SIG-M5 (cell line): ENCODE measurements at places on chromosomes 12 and 14.

- DNase-seq, result no peak
These were observed 55.7 kb downstream of the SSH1 start for GRCh38 chr12:108801736-108802100.

- DNase-seq, result no peak
These were observed 17.1 kb downstream of the TMBIM4 start for GRCh38 chr12:66152732-66153131.

DNA sequence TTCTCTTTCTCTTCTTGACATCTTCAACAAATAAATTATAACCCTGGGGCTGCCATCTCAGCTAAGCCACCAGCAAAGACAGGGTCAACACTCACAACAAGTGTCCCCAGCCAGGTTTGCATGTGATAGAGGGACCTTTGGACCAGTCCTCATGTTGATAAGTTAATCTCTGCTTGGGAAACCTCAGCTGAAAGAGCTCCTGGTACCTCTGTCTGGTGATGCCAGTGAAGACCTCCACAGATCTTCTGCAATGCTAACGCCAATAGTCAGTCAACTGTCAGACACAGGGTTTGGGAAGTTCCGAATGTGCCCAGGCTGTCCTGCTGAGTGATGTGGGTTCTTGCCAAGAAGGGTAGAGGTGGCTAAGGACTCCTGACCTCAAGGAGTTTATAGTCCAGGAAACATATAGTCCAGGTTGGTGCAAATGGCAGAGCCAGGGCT lies 179.8 kb upstream of the GZMB start:
- no peak for DNase-seq

DNA sequence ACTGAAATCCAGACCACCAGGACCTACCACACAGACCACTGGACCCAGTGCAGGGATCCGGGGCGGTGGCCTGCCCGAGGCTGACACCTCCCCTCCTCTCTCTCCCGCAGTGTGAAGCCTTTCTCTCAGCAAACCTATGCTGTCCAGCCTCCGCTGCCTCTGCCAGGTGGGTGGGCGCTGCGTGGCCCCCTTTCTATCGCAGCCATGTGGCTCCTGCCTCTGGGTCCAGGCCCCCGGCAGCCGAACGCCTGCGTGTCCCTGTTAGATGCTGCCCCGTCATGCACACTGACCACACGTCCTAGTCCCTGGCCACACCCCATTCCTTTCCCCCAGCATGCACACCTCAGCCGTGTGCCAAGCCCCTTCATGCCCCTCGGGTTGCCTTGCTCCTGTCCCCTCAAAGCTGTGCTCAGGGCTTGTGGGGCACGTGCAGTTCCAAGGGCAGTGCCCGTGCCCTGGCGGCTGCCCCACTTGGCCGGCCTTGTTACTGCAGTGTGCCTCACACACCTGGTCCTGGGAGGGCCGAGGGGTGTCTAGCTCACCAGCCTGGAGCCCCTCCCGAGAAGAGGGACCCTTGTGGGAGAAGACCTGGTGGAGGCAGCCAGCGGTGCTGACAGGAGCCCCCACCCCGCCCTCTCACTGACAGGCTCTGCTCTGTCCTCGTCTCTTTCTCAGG lies 58.0 kb upstream of the TSPAN9 start:
- no peak for DNase-seq

DNA sequence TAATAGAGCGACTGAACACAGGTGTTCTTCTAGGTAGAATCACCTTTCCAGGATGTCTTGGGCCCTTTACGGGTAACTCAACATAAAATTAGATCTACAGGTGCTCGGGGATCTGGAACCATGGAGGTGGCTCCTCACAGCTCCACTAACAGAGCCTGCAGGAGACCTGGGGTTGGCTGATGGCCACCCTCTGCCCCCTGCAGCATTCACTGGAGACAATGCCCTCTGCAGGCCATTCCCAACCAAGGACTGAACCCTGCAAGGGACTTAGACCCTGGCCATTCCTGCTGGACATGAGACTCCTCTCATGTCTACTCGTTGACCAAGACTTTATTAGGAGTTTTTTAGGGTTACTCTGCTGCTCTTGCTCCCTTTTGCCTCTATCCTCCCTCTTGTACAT lies 58.5 kb upstream of the PPP4R3A start:
- DNase-seq, result no peak

- DNase-seq, result no peak
These were observed 69.6 kb downstream of the ITPK1 start for GRCh38 chr14:93045965-93046704.

DNA sequence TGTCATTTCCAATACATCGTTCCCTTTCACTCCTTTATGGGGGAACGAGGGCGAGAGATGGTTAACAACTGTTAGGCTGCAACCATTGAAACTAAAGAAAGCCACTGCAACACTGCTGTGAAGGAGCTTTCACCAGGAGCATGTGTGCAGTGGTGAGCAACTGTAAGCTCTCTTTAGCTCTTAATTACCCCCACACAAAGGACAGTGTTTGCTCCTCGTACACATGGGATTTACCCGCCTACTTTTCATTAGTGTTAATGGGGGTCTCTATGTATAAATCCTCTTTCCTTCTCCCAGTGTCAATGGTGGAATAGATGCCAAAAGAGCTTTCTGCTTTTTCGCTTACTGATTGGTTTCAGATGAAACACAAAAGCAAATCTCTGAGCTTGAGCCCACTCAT lies 343.1 kb downstream of the FLRT2 start:
- DNase-seq, result no peak

DNA sequence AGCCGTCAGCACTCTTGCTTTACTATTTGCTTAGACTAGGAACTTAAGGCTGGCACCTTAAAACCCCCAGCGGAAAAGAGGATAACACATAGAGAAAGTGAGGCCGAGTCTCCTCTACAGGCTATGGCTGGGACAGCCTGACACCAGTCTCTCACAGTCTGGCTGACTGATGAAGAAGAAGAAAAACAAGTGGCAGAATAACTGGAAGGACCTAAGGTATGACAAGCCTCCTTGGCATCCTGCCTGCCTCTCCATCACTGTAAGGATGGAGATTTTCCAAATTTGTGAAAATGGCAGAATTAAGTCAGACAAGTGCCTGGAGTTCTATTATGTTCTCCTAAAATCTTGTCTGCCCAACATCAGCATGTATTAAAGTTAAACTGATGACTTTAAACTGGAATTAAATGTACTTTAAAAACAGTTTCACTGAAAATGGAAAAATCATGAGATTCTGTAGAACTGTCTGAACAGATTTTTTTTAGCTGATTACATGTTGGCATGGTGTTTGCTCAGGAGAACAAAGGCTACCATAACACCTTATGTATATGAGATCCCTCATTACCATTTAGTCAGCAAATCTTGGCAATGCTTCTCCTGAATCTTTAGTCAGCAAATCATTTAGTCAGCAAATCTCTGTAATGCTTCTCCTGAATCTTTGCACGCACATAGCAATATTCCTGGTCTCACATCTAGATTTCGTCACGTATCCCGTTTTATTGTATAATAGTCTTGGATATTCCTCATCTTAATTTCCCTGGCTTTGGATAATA lies 140.3 kb upstream of the AEBP2 start:
- no peak for DNase-seq

DNA sequence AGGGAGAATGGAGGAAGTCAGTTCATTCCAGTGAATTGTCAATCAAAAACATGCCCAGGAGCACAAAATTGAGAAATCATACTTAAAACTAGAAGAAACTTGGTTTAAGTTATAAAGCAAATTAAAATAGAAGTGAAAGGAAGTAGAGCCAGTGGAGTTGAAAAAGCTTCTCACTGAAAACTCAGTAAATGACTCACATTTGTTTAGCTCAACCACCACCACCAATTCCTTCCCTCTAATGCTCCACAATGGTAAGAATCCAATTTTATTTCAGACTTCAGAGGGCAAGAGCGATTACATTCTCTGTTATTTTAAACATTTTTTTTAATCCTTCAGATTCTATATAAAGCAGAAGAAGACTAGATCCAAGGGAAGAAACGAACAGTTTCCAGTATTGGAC lies 19.4 kb downstream of the UTP20 start:
- DNase-seq, result no peak

- DNase-seq, result no peak
These were observed 35.0 kb downstream of the ITPR2 start for GRCh38 chr12:26798023-26798422.

DNA sequence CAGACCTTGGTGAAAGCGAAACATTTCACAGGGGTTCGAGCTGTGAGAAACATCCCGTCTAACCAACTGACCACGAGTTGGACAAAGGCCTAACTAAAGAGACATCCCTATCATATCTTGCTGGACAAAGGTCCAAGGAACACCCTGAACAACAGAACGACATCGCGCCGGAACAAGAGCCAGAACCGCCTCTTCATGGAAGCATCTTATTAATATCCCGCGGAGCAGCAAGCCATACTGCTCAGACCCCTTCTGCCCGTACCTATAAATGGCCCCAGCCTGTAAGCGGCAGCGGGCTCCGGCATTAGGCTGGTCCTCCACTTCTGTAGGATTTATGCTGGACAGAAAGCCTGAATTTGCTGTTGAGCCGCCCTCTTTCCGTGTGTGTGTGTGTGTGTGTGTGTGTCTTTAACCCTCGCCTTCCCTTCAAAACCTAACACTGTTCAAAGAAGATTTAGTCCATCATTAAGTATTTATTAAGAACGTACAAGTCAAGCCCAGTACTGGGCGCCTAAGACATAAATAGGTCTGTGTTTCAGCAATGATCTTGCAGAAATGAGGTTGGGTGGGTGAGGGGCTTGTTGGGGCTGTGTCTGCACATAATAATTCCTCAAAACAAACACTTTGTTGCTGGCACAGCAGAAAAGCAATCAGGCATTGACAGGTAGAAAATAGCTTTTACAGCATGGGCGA lies 1.9 kb downstream of the SLC6A15 start:
- no peak for DNase-seq

GRCh38 chr12:116703214-116703795 lies 34.6 kb downstream of the SPRING1 start:
- no peak for DNase-seq

- DNase-seq, result no peak
These were observed 11.6 kb upstream of the CDH24 start for GRCh38 chr14:23068789-23069412.

DNA sequence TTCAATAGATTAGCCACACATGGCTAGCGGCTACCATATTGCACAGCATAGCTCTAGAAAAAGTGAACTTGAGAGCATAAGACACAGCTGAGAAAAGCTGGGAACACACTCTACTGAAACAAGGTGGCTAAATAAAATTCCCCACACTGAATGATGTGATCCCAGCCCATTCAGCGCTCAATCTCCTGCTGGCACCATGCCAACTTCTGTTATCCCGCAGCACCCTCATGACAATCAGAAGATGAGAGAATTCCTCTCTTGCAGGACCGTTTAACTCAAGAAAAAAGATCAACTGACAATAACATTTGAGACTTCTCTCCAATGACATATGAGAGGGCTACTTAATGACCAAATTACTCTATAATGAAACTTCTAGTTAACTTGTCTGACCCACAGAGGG lies 115.4 kb downstream of the ADAMTS20 start:
- no peak for DNase-seq

GRCh38 chr14:90979515-90979914 lies 80.9 kb downstream of the RPS6KA5 start:
- DNase-seq, result no peak

DNA sequence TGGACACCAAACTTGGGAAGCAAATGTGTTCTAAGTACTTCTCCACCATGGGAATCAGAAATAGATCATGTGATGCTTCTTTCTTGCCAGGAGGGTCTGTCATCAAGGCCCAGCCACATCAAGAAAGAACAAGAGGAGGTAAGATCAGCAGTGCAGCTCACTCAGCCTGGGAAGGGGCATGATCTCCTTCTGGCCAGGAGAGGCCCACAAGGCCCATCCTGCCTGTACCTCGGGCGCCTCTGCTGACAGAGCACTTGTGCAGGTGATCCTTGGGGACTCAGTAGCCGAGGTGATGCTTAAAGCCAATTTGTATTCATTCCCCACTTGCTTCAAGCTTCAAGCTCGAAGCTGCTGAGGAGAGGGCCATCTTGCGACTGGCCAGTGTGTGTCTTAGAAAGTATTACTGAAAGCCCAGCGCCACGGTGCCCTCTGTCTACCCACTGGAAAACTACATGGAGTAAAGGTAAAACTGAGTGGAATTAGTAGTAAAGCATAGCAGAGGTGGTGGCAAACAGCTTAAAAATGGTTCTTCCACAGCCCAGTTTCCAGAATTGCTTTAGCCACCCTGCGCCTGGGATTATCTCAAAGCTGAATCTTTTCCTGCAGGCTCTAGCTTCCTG lies 26.2 kb downstream of the RTRAF start:
- no peak for DNase-seq

- DNase-seq, result no peak
These were observed 47.3 kb downstream of the PRKAB1 start for GRCh38 chr12:119715268-119715620.

DNA sequence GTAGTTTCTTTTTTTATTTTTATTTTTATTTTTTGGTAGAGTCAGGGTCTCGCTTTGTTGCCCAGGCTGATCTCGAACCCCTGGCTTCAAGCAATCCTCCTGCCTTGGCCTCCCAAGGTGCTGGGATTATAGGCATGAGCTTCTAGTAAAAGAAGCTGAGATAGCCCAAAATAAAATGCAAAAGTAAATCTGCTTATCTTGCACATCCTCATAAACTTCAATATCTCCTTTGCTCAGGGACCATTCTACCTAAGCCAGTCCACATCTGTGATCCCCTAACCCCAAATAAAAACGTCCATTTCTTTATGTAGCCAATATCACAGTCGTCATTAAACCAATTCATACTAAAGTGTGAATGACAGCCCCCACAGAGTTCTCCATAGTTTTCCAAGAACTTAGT lies 36.3 kb downstream of the ATF7 start:
- no peak for DNase-seq

DNA sequence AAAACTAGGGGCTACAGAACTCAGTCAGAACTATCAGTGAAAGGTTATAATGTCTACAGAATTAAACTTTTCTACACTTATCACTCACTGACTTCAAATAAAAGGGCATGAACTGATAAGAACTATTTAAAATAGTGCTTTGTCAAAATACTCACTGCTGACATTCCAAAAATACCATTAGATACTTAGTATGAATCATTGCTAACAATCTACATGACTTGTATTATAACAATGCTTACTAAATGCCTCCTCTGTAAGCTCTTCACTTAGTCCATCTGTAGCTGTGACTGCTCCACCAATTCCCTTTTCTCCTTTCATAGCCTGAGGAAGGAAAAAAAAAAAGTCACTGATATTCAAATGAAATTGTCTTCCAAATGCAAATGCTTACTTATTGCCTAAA lies 17.0 kb downstream of the NFYB start:
- no peak for DNase-seq

DNA sequence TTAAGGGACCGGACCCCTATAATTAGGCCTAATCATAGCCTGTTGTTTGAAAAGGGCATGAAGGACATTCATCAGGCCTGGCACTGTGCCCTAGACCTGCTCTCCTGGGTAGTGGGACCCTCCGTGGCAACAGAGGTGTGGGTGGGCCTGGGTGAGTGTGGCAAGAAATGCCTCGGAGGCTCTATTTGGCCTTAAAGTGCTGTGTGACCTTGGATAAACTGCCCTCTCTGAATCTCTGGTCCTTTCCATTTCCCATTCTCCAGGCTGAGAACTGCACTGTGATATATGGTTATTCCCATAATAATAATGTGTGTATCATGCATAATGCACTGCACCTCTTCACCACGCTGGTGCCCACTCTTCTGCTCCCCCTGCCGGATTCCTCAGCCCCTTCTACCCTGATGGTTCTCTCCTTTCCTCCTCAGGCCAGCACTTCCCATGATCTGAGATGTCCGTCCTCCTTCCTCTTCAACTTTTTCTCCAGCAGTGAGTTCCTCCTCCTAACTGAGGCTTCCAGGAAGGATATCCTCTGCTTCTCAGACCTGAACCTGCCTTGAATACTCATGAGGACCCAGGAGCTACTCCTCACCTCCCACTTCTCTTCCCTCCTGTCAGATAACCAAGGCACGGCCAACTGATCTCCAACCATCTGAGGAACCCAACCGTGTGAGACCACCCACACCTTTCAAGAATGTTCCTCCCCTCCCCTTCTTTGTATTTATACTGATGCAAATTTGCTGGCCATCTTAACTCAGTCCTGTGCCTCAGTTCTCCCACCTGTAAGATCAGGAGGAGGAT lies 111.0 kb upstream of the PZP start:
- no peak for DNase-seq
